ENCODE measurements at places on chromosomes 6 and 20.

DNA sequence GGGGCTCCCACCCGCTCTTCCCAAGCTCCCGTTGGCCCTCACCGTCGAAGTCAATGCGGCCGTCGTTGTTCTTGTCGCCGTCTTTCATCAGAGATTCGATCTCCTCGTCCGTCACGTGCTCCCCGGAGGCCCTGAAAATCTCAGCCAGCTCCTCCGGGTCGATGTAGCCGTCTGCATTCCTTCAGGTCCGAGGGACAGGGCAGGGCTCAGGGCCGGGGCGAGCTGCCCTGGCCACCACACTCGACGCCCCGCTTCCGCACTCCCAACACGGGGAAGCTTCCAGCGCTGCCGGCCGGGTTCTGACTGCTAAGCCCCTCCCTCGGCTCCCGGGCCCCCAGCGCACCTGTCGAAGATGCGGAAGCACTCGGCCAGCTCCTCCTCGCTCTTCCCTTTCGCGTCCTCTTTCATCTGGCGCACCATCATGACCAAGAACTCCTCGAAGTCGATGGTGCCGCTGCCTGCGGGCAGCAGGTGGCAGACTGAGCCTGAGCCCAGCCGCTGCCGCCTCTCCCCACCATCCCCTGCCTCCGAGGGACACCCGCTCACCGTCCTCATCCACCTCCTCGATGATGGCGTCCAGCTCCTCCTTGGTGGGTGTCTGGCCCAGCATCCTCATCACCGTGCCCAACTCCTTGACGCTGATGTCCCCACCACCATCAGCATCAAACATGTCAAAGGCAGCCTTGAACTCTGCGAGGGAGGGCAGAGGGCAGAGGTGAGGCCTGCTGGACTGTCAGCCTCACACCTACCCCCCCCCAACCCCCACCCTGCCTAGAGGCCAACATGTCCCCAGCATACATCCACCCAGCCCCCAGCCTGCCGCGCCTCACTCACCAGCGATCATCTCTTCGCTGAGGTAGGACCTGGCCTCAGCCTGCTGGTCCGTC lies 2.9 kb downstream of the TNNC2 start:
- peak; percentile 45 for DNase-seq

DNA sequence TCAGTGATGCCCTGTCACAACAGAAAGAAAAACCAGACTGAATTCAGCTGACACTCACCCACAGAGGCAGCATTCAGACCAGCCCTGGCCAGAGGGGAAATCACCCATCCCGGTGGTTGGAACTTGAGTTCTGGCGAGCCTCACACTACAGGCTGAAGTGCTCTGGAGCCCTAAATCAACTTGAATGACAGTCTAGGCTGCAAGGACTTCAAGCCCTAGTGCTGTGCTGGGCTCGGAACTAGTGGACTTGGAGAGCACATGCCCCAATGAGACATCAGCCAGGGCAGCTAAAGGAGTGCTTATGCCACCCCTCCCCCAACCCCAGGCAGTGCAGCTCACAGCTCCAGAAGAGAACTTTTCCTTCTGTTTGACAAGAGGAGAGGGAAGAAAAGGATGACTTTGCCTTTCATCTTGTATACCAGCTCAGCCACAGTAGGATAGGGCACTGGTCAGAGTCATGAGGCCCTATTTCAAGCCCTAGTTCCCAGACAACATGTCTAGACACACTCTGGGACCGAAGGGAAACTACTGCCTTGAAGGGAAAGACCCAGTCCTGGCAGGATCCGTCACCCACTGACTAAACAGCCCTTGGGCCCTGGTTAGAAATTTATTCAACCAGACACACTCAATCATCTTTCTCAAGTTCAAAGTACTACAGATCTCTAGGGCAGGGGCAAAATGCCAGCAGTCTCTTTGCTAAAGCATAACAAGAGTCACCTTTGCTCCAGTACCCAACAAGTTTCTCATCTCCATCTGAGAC lies 43.2 kb upstream of the PNRC1 start:
- DNase-seq: no peak

DNA sequence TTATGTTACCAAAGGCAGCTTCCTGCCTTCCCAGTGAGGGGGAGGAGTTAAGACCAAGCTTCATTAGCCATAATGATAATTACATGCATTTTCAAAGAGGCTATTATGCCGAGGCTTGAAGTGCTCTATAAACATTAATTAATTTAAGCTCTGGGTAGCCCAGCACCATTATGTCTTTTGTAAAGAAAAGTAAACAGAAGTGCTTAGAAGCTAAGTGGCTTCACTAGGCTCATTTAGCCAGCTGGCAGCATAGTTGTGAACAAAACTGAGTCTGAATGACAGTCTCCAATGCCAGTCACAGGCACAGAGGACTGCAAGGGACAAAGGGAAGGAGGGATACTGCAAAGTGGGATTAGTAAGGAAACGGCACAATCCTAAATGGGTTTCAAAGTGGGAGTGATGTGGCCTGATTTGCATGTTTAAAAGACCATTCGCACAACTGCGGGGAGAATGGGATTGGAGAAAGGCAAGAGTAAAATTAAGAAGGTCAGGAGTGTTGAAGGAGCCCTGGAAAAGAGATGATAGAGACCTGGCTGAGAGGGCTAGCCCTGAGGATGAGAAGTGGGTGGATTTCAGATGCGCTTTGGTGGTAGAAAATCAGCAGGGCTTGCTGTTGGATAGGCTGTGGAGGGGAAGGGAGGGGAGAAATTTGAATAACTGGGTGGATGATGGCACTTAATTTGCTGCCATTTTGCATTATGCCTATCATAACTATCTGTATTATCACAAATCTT lies 20.1 kb upstream of the ISM1 start:
- no peak for DNase-seq

- peak; percentile 30 for DNase-seq
Measured at GRCh38 chr20:19673575-19673974, 84.5 kb upstream of the RIN2 start.

- DNase-seq: no peak
Measured at GRCh38 chr6:126608681-126609080, 268.8 kb downstream of the CENPW start.

DNA sequence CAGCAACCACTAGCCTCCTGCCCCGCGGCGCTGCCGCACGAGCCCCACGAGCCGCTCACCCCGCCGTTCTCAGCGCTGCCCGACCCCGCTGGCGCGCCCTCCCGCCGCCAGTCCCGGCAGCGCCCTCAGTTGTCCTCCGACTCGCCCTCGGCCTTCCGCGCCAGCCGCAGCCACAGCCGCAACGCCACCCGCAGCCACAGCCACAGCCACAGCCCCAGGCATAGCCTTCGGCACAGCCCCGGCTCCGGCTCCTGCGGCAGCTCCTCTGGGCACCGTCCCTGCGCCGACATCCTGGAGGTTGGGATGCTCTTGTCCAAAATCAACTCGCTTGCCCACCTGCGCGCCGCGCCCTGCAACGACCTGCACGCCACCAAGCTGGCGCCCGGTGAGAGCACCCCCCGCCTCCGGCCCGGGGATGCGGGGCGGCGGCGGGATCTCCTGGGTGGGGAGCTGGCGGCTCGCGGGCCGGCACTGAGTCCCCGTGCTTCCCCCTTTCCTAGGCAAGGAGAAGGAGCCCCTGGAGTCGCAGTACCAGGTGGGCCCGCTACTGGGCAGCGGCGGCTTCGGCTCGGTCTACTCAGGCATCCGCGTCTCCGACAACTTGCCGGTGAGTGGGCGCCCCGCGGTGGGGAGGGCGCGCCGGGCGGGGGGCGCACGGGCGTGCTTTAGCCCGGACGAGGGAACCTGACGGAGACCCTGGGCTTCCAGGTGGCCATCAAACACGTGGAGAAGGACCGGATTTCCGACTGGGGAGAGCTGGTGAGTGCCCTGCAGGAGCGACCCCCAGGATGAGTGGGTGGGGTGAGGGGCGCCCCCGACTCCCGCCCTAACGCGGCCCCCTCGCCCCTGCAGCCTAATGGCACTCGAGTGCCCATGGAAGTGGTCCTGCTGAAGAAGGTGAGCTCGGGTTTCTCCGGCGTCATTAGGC lies 585 bp downstream of the PIM1 start:
- peak; percentile 56 for DNase-seq

DNA sequence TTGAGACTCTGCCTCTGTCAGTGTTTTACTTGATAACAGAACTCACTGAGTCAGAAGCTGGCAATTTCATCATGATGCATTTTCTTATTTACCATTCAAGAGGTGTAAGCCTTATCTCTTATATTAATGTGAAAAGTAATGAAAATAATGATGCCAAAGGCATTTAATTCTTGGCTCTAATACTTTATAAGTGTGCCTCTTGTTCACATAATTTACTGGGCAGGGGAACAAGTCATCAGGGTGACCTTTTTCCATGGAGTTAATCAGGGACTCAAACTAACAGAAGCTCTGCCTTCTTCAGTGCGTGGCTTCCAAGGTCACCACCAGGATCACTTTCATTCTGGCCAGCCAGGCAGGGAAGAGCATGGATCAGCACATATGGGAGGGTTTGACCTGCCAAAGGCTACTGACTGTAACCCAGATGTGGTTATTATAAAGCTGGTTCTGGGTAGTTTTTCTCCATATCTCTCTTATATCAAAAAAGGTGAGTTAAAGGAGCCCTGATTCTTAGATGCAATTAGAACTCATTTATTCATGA lies 5.2 kb upstream of the PLCB1 start:
- no peak for DNase-seq

GRCh38 chr6:158188591-158188990 lies 20.4 kb downstream of the GTF2H5 start:
- DNase-seq: no peak

DNA sequence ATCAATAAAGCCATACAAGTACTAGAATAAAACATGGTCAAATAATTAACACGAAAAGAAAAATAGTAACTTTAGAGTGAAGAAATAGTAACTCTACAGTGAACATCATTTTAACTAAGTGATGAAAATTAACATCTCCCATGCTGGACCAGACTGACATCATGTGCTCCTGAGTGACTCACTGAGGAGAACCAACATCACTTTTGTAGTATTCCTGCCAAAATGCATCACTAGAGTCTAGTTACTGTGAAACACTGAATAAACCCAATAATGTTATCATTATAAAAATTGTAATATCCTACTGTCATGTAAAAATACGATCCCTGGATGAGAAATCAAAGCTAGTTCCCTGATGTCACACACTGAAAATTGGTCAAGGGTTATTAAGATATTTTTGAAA lies 361.3 kb downstream of the CD109 start:
- DNase-seq: peak; percentile 22

DNA sequence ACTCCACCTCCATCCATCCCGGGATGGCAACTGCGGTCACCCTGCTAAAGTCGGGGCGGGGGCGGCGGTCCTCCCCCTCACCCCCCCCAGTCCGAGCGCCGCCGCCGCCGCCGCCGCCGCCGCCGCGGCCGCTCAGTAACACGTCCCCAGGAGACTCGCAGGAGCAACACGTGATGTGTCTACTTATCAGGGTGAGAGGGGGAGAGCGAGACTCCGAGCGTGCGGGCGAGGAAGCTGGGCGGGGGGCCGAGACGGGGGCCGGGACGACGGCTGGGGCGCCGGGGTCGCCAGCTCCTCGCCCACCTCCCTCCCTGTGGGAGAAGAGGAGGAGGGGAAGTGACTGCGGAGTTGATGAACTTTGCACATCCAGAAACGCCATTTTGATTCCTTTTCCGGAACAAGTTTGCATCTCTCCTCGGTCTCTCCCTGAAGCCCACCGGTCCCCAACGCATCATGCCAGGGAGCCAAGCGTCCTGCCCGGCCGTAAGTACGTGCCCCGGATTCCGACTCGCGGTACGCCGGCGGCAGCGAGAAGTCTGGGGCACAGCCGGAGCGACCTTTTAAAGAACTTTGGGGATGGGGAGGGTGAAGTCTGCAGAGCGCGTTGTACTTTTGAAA lies at the start of gene RREB1:
Gene RREB1, plus strand, starts transcription at position 384 of the 618 bp plus-strand sequence. CDS start 73,951 bp downstream, outside the sequence.
- DNase-seq: peak; percentile 81

GRCh38 chr6:46376562-46377061 lies 114.6 kb downstream of the RCAN2 start:
- DNase-seq: no peak

DNA sequence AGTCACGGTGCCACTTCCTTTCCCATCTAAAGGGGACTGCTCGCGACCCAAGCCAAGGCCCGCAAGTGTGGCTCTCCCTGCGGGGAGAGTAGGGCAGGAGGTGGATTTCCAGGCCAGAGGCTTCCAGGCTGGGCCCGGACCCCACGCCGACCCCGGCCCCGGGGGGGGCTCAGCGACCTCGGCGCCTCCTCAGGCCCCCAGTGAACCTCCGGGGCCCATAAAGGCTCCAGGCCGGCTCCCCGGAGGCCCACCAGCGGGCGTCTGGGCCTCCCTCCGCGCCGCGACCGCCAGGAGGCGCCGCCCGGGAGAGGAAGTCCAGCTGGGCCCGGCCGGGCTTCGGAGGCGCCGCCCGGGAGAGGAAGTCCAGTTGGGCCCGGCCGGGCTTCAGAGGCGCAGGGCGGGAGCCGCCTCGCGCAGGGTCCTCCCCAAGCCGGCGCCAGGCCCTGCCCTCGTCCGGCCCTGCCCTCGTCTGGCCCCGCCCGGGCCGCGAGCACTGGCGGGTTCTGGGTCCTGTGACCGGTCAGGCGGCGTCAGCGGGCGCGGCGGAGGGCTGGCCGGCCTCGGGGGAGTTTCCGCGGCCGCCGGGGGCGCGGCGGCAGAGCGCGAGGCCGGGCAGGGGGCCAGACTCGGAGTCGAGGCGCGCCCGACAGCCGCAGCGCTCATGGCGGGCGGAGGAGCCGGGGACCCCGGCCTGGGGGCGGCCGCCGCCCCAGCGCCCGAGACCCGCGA lies at the start of gene RAB32:
Gene RAB32, plus strand, starts transcription at position 623 of the 729 bp plus-strand sequence. Its CDS starts 39 bp downstream, at position 662.
- DNase-seq: peak; percentile 92

DNA sequence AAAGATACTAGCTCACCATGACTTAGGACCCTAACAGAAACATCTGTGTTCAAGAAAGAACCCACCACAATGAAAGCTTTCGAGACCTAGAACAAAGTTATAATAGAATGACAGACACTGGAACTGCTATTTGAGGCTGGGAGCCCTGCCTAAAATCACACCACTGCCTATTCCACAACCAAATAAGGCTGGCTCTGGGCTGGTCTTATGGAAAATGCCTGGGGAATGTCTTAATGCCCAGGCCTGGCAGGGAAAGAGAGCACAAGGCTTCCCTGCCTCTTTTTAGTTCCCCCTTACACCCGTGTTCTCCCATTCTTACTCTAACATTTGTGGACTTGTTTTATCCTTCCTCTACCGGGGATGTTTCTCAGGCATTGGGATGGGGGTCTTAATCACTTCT lies 5.6 kb upstream of the METTL24 start:
- no peak for DNase-seq

Measured in fibroblast of skin of right biceps (primary cell).